H1 (cell line): ENCODE measurements at places on chromosomes 5 and 9. TPM values are rescaled to one million over a fixed set of nuclear protein-coding genes. Genes with fewer than 3 reads are reported as not detected.

The PCDH1 gene
- total RNA-seq = 101 and 106 TPM in 2 replicates

The SLC25A48 gene
- total RNA-seq = 1.8 TPM in 2 replicates

The RETREG1 gene
- 1.9 TPM in 2 replicates for total RNA-seq

The ZNF608 gene
- total RNA-seq = 40.4 and 40.8 TPM in 2 replicates

GRCh38 chr5:77321793-77322394, 111.4 kb downstream of the PDE8B start:
- H3K27ac ChIP-seq = no peak overlapping the region
- peak; percentile 52 for DNase-seq
- H3K4me1 ChIP-seq = peaks cover 9% of the 10 kb centered on the region; the same call in 1 of the 2 replicates
- no peak overlapping the region for H3K4me3 ChIP-seq

- H3K27ac ChIP-seq = no peak overlapping the region
- H3K4me3 ChIP-seq = no peak overlapping the region
- no peak for DNase-seq
- H3K36me3 ChIP-seq = no peaks in the 10 kb centered on the region
Observed at GRCh38 chr9:129423216-129423615, 197.7 kb downstream of the C9orf50 start.

DNA sequence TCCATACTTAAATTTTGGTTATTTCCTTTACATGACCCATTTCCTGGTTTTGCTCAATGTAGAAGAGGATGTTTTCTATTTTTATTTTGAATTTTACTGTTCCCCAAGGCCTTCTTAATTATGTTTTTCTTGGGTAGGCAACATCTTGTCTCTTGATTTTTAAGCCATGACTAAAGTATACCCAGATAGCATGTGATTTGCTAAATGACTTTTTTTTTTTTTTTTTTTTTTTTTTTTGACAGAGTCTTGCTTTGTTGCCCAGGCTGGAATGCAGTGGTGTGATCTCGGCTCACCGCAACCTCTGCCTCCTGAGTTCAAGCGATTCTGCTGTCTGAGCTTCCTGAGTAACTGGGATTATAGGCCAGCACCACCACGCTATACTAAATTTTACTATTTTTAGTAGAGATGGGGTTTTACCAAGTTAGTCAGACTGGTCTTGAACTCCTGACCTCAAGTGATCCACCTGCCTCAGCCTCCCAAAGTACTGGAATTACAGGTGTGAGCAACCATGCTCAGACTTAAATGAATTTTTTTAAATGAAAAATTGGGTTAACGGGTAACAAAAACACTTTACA, 198.6 kb upstream of the DAB2 start:
- no peak for DNase-seq
- H3K36me3 ChIP-seq = no peaks in the 10 kb centered on the region
- no peak overlapping the region for H3K27ac ChIP-seq
- H3K4me1 ChIP-seq = no peaks in the 10 kb centered on the region
- H3K4me3 ChIP-seq = no peak overlapping the region
- no peaks in the 10 kb centered on the region for H3K27me3 ChIP-seq

- no peaks in the 10 kb centered on the region for H3K36me3 ChIP-seq
- H3K27ac ChIP-seq = no peak overlapping the region
Observed at GRCh38 chr5:34970552-34970951, 41.2 kb downstream of the DNAJC21 start.

- H3K36me3 ChIP-seq = peaks cover 31% of the 10 kb centered on the region
- no peak overlapping the region for H3K27ac ChIP-seq
- H3K4me3 ChIP-seq = no peak overlapping the region
Observed at GRCh38 chr9:89388084-89388867, 70.0 kb downstream of the SECISBP2 start.
